ENCODE measurements at places on chromosomes 5 and 9. TPM values are rescaled to one million over a fixed set of nuclear protein-coding genes. Genes with fewer than 3 reads are reported as not detected.

Gene FAM200C
- 6.9 TPM for total RNA-seq

Gene NOTCH1
- 97.2 TPM for total RNA-seq

DNA sequence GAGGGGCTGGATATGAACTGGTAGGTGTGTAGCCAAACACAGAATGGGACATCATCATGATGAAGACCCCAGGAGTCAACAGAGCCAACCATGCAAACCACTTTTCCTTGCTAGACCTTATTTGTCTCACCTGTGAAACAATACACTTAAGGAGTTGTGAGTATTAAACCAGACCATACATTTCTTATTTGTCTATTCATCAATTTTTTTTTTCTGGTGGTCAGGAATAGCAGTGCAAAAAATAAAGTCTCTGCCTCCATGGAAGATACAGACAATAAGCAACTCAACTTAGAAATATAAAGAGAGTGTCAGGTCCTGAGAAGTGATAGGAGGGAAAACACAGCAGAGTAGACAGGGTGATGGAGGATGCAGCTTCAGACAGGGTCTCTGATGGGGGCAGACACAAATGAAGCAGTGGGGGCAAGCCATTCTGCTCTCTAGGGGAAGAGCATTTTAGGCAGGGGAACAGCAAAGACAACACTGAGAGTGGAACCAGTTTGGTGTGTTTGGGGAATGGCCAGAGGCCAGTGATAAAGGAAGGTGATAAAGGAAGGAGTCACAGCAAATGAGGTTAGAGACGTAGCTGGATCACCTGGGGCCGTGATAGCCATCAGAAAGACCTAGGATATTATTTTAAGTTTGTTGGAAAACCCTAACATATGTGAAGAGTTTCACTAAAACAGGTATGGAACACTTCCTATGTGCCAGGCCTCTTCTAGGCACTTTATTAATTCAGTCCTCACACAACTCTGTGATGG lies 256.2 kb downstream of the MAN2A1 start:
- no peak overlapping the region for H3K27ac ChIP-seq
- H3K4me3 ChIP-seq = no peak overlapping the region
- H3K27me3 ChIP-seq = no peaks in the 10 kb centered on the region
- no peak for DNase-seq

GRCh38 chr5:95770830-95771708 lies 39.9 kb downstream of the RHOBTB3 start:
- H3K27me3 ChIP-seq = no peaks in the 10 kb centered on the region
- no peak overlapping the region for H3K4me3 ChIP-seq
- no peaks in the 10 kb centered on the region for H3K4me1 ChIP-seq
- DNase-seq = no peak

- DNase-seq = no peak
- H3K36me3 ChIP-seq = no peaks in the 10 kb centered on the region
- H3K27ac ChIP-seq = no peak overlapping the region
- no peaks in the 10 kb centered on the region for H3K27me3 ChIP-seq
Measured at GRCh38 chr9:37979844-37980243, 75.9 kb upstream of the SLC25A51 start.

- peaks cover 57% of the 10 kb centered on the region for H3K4me1 ChIP-seq
- H3K27me3 ChIP-seq = peaks cover 95% of the 10 kb centered on the region
- no peak overlapping the region for H3K27ac ChIP-seq
- H3K36me3 ChIP-seq = no peaks in the 10 kb centered on the region
- DNase-seq = no peak
Measured at GRCh38 chr5:93582167-93582462, 907 bp upstream of the NR2F1 start.

DNA sequence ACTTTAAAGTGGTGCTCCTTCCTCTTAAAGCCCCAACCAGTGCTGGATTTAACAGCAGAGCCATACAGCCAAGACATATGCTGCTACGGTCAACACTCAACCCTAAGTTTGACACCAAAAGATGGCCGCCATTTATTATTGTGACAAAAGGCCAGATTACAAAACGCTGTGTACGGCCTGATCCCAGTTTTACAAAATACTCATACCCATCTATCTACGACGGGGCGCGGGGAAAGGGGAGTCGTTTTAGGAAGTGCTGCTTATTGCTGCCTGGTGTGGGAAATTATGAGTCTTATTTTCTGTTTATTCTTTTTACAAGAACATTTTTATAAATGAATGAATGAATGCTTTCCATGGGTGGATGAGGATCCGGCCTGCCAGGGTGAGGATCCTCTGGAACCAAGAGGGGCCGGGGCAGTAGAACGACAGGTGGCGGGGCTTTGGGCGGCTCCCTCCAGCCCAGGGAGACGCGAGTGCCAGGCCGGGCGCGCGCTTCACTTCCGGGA lies 457 bp upstream of the IDNK start:
- H3K27ac ChIP-seq = no peak overlapping the region
- H3K4me1 ChIP-seq = peaks cover 13% of the 10 kb centered on the region
- H3K27me3 ChIP-seq = no peaks in the 10 kb centered on the region

GRCh38 chr5:1156033-1156753 lies 44.3 kb upstream of the SLC12A7 start:
- peak; percentile 57 for DNase-seq
- H3K36me3 ChIP-seq = no peaks in the 10 kb centered on the region
- peak overlapping the region; percentile 53 for H3K4me3 ChIP-seq

GRCh38 chr5:95892784-95893354 lies 68.8 kb downstream of the ELL2 start:
- no peaks in the 10 kb centered on the region for H3K27me3 ChIP-seq
- peaks cover 24% of the 10 kb centered on the region for H3K4me1 ChIP-seq
- H3K4me3 ChIP-seq = no peak overlapping the region
- no peak overlapping the region for H3K27ac ChIP-seq
- DNase-seq = peak; percentile 70

Data from GM23338 (cell line).